ENCODE measurements at places on chromosomes 1 and 21.

DNA sequence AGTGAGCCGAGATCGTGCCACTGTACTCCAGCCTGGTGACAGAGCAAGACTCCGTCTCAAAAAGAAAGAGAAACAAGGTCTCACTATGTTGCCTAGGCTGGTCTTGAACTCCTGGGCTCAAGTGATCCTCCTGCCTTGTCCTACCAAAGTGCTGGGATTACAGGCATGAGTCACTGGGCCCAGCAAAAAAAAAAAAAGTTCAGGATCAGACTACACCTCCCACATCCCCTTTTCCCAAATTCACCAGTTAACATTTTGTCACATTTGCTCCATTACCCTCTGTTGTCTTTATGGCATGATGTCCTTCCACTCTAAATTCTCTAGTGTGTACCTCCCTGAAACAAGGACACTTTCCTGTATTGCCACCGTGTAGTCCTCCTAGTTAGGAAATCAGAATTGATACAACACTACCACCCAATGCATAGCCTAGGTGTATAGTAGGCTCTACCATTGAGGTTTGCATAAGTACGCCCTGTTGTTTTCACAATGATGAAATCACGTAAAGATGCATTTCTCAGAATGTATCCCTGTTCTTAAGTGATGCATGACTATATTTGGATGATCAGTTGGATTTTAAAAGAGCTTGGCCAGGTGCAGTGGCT is 10.7 kb downstream of the SPEN start:
- no peak for DNase-seq

DNA sequence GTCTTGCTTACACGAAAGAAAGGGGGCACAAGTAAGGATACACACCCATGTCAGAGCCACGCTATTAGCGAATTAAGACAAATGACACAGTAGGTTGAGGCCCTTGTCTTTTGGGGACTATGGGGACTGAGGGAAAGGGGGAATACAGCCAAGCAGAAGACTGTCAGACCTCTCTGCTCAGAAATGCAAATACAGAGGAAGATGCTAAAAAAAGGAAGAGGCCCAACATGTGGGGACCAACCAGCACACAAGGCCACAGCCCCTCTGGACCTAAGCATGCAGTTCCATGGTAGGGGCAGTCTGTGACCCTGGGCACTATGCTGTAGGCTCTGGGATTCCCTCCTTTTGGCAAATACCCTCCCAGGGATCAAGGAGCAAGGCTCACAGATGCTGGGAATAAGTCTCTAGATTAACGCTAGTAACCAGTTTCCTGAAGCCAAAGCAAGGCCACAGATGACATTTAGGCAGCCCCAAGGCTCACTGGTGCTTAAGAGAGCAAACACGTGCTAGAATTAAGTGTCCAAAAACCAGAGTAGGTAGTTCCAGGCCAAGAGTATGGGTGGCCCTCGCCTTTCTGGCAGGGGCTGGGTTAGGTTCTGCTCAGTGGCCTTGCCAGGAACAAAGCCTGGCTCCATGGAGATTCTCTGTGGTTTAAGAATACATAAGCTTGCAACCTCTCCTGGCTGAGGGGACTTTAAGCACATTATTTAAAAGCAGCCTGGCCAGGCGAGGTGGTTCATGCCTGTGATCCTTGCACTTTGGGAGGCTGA is 38.2 kb downstream of the RABIF start:
- no peak for DNase-seq

DNA sequence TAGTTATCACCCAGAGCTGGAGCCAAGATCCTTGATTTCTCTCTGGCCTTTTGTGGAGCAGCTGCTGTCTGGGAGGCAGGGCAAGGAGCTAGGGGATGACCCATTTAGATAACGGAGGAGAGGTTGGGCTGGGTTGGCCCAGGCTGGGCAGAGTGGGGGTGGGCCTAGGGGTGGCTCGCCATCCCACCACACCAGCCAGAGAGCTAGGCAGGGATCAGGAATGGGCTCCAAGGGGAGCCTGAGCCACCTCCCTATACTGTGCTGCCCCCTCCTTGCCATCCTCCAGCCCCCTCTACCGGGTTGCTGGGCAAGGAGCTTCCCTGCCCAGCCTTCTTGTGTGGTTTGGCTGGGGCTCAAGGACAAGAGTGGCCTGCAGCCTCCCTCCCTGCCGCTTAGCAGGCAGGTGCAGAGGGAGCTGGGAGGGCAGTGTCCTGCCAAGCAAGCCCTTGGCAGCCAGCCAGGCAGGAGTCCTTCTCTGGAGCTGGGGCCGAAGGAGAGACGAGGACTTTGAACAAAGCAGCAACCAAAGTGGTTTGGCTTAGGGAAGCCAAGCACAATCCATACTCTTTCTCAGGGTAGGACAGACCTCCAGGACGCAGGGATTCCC is 4.1 kb downstream of the NUAK2 start:
- no peak for DNase-seq

DNA sequence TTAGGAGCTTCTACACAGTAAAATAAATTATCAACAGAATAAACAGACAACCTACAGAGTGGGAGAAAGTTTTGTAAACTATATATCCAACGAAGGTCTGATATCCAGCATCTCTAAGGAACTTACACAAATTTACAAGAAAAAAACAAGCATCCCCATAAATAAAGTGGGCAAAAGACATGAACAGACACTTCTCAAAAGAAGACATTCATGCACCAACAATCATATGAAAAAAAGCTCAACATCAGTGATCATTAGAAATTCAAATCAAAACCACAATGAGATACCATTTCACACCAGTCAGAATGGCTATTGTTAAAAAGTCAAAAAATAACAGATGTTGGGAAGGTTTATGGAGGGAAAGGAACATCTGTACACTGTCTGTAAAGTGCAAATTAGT is 526.4 kb upstream of the CAMK1G start:
- no peak for DNase-seq

DNA sequence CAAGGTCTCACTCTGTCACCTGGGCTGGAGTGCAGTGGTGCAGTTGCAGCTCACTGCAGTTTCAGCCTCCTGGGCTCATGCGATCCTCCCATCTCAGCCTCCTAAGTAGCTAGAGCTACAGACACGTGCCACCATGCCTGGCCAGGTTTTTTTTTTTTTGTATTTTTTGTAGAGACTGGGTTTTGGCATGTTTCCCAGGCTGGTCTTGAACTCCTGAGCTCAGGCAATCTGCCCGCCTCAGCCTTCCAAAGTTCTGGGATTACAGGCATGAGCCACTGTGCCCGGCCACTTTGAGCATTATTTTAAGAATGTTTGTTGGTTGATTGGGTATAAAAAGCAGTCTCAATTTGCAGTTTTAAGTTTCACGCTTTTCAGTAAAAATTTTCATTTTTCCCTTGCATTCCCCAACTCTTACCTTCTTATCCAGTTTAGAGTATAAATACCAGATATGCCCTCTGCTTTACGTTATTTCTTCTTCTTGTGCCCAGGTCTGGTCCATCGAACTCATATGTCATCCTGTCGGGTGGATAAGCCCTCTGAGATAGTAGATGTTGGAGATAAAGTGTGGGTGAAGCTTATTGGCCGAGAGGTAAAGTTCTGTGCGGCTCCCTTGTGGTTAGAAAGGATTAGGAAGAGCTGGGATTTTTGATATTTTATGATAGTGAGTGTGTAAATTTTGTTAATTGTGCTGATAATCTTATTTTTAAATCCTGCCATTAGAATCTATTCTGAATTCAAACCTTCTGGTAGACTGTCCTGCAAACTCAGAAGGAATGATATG is 36.0 kb downstream of the FABP3 start:
- no peak for DNase-seq

- DNase-seq: no peak
These were observed 1.5 kb downstream of the CACHD1 start for GRCh38 chr1:64471218-64472039.

DNA sequence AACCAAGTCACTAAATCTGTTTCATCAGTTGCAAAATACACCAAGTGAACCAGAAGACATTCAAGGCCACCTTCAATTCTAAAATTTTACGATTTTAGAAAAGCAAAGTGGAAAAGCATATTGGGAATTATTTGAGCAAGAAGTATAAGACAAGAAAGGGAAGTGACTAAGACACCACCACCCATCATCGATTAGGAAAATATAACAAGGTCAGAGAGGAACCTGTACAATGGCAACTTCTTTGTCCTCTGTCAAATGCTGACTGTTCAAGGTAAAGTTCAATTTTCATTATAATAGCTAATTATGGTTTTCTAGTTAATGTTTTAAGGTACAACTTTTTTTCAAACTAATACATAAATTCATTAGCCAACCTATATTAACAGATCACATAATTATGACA is 10.8 kb downstream of the FRRS1 start:
- DNase-seq: no peak

- DNase-seq: no peak
These were observed 52.8 kb downstream of the FMO4 start for GRCh38 chr1:171366816-171367215.
